Activated CD4-positive, alpha-beta T cell treated with anti-CD3 and anti-CD28 coated beads, Interleukin-2, Interleukin-6, amounts not matched to agents 100 ng/mL and 50 ng/mL, durations not matched to agents 16 hours and 8 hours (primary cell): ENCODE measurements at places on chromosomes 1 and 21.

DNA sequence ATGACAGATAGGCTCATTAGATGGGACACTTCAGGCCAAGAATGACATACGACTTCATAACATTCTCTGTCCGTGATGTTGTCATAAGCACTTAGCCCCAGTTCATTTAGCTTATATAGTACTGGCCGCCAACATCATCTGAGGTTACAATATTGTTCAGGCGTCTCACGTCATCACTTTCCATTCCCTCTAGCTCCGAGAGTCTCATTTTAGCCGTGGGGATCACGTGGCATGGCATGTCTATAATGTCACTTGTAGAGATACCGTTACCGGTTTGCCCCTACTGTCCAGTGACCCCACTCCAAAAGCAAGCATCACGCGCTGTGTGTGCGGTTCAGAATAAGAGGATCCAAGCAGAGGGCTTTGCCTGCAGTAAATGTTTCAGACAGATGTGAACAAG, 34.6 kb upstream of the HEATR1 start:
- no peak for DNase-seq

- no peak for DNase-seq
These were observed 89.4 kb downstream of the TBX15 start for GRCh38 chr1:118898712-118899111.

DNA sequence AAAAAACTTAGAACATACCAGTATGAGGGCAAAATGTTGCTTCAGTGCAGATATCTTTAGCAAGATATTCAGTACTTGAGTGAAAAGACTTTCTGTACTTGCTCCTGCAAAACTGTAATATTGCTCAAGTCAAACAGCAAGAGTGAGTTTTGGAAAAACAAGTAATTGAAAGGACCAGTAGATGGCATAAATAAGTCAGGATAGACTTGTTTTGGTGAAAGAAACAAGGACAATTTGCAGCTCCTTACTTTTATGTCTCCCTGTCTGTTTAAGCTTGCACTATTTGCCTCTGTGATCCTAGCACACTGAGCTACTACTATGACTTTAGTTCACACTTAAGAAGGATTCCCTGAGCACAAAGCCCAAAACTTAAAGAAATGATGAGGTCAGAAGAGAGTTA, 39.1 kb downstream of the IFI44 start:
- DNase-seq, result no peak

DNA sequence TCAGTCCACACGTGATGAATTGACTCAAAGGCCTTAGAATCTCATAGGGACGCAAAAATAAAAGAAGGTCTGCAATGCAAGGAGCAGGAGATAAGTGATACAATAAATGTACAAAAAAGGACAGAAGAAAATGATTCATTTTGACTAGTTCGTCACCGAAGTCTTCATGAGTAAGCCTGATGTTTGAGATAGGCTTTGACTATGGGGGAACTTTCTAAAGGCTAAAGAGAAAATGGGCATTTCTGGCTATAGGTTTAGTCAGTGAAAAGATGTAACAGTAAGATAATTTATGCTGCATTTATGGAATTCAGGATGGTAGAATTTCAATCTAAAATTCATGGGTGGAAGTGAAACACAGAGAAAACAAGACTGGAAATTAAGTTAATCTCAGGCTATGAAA, 163.0 kb downstream of the ADGRL4 start:
- no peak for DNase-seq

- DNase-seq, result no peak
These were observed 61.3 kb downstream of the CDK18 start for GRCh38 chr1:205565799-205566198.

DNA sequence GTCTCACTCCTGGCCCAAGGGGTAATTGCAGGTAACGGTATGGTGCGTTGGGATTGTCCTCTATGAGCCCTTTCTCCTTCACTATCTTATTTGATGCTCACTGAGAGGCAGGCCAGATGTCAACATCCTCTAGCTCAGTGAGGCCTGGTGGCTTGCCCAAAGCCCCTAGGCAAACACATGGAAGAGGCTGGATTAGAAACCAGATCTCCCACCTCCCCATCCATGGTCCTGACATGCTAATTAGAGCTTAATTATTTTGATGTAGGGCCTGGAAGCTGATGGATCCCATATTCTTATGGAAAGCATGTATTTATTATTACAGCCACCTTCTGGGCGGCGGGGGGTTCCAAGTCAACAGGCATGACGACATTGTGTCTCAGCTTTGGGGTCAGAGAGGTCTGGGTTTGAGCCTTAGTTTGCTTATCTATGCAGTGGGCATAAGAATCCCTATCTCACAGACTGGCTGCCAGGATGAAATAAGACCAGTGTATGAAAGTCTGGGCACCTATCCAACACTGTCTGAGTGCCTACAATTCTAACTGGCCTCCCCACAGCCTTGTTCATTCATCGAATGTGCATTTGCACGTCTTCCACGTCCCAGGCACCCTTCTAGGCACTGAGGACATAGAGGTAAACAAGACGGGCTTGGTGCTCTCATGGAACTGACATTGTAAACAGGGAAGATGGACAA, 6.2 kb downstream of the SMPDL3B start:
- DNase-seq, result no peak

DNA sequence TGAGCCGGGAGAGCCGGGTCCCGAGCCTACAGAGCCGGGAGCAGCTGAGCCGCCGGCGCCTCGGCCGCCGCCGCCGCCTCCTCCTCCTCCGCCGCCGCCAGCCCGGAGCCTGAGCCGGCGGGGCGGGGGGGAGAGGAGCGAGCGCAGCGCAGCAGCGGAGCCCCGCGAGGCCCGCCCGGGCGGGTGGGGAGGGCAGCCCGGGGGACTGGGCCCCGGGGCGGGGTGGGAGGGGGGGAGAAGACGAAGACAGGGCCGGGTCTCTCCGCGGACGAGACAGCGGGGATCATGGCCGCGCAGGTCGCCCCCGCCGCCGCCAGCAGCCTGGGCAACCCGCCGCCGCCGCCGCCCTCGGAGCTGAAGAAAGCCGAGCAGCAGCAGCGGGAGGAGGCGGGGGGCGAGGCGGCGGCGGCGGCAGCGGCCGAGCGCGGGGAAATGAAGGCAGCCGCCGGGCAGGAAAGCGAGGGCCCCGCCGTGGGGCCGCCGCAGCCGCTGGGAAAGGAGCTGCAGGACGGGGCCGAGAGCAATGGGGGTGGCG, 371 bp downstream of the ARID1A start:
- DNase-seq, result no peak

GRCh38 chr1:1021920-1022259, 2.0 kb downstream of the AGRN start:
- DNase-seq, result no peak
